ENCODE measurements at places on chromosomes 7 and 10.

DNA sequence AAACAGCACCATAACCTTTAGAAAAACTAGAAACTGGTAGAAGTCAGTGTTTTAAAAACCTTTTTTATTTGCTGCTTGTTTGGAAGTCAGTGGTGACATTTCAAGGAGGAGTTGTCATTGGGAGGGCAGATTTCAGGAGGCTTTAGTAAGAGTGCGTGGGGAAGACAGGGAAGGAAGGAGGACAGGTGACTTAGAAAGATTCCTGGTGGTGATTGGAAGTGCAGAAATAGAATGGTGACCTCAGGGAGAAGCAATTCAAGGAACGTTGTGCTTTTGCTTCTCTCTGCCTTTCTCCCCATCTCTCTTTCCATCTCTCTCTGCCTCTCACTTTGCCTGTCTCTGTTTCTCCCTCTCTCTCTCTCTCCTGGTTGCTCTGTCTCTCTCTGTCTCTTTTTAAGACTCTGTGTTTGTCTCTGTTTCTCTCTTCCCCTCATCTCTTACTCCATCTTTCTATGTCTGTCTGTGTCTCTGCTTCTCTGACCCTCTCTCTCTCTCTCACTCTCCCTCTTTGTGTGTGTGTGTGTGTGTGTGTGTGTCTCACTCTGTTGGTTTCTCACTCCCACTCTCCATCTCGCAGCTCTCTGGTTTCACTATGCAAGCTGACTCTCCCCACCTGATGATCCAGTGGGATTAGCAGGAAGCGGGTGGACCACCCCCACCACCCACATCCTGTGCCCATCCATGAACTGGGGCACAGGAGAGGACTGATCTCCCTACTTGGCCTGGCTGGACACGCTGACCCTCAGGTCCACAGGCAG, 10.9 kb upstream of the PFKP start:
- no peak for DNase-seq

DNA sequence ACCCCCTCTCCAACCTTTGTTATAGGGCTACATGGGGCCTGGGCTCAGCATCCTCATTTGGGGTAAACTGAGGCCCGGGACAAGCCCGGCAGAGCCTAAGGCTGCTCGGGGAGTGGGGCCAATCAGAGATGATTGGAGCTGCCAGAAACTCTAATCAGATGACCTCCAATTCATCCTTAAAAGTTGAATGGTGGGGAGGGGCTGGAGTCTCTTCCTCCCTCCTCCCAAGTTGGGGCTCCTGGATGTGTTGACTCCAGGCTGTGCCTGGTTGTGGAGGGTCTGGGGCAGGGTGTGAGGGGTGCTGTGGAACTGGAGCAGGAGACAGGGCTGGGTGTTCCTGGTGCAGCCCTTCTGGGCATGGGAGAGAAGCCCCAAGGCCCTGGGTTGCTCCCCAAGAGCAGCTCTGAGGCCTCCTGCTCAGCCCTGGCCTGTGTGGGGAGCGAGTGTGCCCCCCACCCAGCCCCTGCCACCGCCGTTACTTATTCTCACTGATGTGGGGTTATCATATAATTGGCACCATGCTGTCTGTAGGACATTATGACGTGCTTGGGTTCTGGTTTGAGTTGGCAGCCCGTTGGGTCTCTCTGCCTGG, 2.2 kb downstream of the BHLHA15 start:
- peak; percentile 38 for DNase-seq

GRCh38 chr7:30470163-30470770, 8.3 kb downstream of the NOD1 start:
- DNase-seq = no peak

- no peak for DNase-seq
These were observed 69.8 kb upstream of the GNA12 start for GRCh38 chr7:2913760-2914387.

- DNase-seq = peak; percentile 54
These were observed 141.1 kb downstream of the ELFN1 start for GRCh38 chr7:1810961-1811849.

DNA sequence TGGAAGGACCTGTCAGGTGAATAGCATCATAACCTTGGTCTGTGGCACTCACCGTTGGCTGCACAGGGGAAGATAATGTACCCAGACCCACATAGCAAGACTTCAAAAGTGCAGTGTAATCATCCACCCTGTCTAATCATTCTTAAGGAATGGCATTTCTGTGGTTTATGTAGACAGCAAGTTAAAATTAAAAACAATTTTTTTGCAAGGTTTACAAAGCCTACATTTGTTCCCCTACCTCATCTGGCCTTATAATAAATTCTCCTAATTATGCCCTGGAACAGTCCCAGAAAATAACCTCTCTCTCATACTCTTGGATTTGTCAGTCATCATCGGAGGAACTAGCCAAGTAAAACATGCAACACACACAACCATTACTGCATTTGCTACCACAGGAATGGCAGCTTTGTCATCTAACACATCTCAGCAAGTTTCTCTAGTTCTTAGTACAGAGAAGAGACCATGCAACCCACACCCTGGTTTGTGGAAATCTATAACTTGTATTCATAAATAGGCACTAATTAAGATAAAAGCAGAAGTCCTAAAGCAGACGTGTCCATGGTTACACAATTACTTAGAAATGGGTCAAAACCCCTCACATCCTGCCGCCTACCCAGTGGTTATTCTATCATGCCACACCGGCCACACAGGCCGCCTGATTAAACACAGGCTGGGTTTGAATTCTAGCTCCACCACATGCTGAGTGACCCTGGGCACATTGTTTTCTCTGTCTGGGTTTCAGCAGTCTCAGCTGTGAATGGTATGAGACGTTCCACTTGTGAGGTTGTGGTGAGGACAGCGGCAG, 19.1 kb downstream of the ABLIM1 start:
- no peak for DNase-seq

DNA sequence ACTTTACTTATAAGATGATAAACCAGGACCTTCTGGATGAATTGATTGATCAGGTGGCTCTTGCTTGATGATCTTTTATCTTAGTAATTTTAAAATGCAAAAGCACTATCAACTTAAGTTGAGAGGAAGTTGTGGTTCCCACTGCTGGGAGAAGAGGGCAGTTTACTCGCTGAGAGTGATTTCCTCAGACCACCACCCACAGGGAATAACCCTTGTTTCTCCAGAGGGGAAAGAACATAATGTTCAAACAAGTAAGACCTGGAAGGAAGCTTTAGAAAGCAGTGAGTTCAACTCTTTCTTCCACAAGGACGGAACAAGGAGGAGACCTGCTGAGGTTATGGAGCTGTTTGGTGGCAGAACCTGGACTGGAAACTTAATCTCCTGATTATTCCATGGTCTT, 138.7 kb downstream of the FAM204A start:
- DNase-seq = no peak

GRCh38 chr10:1920127-1920526, 182.8 kb upstream of the ADARB2 start:
- no peak for DNase-seq

DNA sequence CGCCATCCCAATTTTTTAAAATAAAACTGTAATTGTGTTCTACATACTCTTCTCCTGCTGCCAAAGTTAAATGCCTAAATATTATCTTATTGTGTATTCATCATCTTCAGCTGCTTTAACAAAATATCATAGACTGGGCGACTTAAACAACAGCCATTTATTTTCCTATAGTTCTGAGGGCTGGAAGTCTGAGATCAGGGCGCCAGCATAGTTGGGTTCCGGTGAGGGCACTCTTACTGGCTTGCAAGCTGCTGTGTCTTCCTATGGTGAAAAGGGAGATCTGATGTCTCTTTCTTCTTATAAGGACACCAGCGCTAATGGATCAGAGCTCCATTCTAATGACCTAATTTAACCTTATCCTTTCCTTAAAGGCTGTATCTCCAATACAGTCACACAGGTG, 30.4 kb downstream of the CSTF2T start:
- no peak for DNase-seq

DNA sequence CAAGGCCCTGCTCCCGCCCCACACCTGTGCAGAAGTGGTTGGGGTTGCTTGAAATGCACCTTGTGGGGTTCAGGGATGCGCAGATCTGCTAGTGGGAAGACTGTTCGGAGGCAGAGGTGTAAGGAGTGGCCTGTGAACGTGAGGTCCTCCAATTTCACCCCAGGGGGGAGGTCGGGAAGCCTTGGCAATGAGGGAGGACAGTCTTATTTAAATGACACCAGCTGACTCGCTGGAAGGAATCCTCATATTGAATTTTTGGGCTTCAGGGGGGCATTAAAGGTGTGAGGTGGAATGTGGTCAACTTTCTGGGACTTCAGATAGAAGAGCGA, 218.8 kb upstream of the CELF2 start:
- no peak for DNase-seq

- no peak for DNase-seq
These were observed 272.9 kb upstream of the KLF6 start for GRCh38 chr10:4057725-4058513.

DNA sequence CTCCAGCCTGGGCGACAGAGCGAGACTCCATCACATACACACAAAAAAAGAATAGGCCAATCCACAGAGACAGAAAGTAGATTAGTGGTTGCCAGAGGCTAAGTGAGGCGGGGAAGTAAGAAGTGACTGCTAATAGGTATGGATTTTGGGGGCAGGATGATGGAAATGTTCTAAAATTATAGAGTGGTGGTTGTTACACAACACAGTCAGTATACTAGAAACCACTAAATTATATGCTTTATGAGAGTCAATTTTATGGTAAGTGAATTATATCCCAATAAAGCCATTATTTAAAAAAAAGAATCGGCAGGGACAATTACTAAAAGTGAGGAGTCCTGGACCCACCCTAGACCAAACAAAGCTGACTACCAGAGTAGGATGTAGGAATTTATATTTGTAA, 24.3 kb downstream of the DENND2A start:
- no peak for DNase-seq

GRCh38 chr7:106139265-106140251, 27.4 kb upstream of the SYPL1 start:
- no peak for DNase-seq

GRCh38 chr7:50824882-50825281, 42.2 kb upstream of the GRB10 start:
- no peak for DNase-seq

DNA sequence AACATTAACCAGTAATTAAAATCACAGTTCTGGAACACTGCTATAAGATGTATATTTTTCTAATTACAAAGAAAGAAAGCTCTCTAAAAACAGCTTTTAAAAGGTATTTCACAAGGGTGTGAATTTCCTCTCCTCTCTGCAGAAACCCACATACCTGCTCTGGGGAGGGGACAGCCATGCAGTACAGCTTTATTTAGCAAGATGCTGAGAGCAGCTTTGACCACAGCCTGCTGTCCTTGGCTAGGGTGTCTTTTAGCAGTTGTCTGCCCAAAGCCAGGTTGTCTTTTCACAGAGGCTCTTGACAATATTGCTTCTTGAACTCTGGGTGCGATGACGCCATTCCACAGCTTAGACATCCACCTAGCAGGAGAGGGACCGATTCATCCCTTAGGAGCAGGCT, 148.3 kb downstream of the CTTNBP2 start:
- DNase-seq = no peak

DNA sequence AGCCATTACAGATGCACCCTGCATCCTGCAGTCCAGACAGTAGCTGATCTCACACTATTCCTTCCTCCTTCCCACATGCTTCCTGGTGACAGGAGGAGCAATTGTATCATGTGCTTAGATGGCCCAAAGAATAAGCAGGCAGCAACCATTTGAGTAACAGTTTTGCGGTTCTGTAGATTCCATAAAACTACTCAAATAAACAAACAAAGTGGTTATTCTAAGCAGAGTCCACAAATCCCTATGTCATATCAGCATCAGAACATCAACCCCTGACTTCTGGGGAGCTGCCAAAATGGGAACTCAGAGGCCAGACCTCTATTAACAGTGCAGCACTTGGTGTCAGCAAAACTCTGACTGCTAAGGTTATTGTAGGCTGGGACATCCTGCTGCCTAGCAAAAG, 226.0 kb downstream of the SORCS1 start:
- no peak for DNase-seq

GRCh38 chr7:126302639-126303038, 950.1 kb downstream of the GRM8 start:
- DNase-seq = no peak

DNA sequence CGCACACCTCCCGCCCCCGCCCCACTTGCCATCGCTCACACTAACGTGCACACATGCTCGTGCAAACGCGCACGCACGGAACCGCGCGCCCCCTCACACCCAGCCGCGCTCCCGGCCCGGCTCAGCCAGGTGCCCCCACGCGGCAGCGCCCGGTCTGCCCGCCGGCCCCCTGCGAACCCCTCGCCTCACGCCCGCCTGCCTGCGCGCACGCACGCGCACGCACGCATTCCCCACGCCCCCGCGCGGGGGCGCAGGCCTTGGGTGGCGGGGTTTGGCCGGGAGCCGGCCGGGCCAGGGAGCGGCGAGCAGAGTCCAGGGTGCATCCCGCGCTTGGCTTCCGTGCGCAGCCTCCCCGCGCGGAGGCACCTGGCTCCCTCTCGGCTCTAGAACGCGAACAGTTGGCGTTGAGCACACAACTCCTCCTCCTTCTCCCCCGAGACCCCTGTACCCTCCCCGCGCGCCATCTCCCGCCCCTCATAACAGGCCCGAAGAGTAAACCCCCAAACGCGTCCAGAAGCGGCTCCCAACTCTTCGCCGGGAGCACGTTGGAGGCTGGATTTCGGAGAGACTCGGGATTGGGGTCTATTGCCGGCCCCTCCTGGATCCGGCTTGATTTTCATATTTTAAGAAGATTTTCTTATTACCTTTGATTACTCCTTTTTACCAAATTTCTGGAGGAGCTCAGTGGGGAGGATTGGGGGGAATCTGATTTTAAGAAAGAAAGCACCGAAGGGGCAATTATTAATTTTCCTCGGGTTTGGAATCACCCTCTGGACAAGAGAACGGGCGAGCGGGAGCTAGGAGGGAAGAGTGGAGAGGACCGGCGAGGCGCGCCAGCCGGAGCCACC, 527 bp upstream of the SORCS3 start:
- DNase-seq = no peak

GRCh38 chr7:128982105-128982504, 44.4 kb downstream of the IRF5 start:
- no peak for DNase-seq

DNA sequence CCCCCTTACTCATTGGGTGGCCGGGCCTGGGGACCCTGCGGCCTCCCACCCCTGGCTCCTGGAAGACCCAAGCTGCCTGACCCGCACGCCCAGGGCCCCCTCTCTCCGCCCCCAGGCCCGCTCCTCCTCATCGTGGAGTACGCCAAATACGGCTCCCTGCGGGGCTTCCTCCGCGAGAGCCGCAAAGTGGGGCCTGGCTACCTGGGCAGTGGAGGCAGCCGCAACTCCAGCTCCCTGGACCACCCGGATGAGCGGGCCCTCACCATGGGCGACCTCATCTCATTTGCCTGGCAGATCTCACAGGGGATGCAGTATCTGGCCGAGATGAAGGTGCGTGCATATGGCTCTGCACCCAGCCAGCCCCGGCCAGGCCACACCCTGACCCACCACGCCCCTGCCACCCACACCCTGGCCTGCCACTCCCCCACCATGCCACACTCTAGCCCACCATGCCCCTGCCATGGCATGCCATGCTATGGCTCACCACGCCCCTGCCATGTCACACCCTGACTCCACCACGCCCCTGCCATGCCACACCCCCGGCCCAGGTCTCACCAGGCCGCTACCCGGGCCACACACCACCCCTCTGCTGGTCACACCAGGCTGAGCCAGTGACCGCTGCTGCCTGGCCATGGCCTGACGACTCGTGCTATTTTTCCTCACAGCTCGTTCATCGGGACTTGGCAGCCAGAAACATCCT, 18.7 kb upstream of the CSGALNACT2 start:
- DNase-seq = peak; percentile 66

- no peak for DNase-seq
These were observed 7.3 kb downstream of the FGFBP3 start for GRCh38 chr10:91901784-91902677.

GRCh38 chr10:72353028-72353964, 1.4 kb downstream of the DNAJB12 start:
- no peak for DNase-seq

Data from tibial artery (tissue), 4 donors.